Left ventricle myocardium superior (tissue), 1 donor: ENCODE measurements at places on chromosomes 6 and 20.

- no peak for DNase-seq
Observed at GRCh38 chr20:58340853-58341252, 31.3 kb downstream of the RAB22A start.

DNA sequence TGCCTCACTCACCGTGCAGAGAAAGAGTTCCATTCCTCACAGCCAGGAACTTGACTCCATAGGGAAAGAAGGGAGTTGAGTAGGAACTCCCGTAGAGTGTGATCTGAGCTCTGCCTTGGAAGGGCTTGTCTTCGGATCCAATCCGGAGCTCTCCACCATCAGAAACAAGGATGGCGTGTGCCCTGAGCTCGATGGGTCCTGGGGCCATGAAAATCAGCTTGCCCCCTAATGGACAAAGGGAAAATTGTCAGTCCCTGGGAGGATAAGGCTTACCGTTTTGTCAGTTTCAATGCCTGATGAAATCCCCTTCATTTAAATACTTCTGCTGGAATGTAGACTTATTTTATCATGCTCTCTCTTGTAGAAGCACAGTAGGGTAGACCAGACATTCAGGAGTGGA lies 153.3 kb downstream of the PKHD1 start:
- DNase-seq, result no peak

GRCh38 chr20:45969712-45970634 lies 2.0 kb downstream of the ZNF335 start:
- no peak for DNase-seq

DNA sequence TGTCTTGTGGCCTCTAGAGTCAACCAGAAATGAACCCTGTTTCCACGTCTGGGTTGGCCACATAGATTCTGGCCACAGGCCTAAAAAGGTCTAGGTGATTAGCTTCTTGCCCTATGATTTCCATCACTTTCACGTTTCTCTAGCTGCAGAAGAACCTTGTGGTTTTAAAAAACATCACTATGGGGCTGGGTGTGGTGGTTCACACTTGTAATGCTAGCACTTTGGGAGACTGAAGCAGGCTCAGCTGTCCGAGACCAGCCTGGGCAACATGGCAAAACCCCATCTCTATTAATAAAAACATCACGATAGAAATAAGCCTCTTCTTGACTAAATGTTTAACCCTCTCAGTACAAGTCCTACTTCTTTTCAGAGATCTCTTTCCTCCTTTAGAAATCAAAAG lies 27.6 kb downstream of the POLR1C start:
- DNase-seq, result no peak

DNA sequence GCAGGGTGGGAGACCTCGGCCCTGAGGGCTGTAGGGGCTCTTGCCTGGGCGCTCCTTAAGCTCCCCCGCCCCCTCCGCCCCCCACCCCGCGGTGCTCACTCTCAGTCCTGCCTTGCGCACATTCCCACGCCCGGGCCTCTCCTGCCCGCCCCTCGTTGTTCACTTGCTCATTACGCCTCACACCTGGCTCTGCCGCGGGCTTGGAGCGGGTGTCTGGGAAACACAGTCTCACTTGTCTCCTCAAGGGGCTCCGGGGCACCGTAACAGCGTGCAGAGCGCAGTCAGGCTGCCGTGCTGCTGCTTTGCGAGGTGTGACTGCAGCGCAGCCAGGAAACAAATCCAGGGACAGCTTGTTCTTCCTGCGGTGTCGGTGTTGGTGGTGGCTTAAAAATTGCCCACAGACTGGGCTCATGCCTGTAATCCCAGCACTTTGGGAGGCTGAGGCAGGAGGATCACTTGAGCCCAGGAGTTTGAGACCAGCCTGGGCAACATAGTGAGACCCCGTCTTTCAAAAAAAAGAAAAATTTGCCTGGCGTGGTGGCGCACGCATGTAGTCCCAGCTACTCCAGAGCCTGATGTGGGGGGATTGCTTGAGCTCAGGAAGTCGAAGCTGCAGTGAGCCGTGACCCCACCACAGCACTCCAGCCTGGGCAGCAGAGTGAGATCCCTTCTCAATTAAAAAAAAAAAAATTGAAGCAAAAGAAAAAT lies 4.6 kb downstream of the NPBWR2 start:
- peak; percentile 42 for DNase-seq

DNA sequence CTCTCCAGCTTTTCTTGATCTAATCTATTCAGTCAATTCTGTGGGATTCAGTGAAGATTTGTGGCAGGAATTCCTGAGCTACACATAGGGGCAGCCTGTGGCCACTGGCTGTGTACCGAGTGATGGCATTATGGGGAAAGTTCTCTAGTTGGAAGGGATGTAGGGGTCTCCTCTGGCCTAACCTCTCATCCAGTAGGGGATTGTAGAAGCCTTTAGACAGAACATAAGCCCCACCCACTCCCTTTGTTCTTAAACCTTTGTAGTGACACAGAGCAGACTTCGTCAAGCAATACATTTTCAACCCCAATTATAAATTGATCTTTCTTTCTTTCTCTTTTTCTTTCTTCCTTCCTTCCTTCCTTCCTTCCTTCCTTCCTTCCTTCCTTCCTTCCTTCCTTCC lies 188.9 kb downstream of the QKI start:
- no peak for DNase-seq

- no peak for DNase-seq
Observed at GRCh38 chr20:54938707-54939106, 463.3 kb downstream of the DOK5 start.

DNA sequence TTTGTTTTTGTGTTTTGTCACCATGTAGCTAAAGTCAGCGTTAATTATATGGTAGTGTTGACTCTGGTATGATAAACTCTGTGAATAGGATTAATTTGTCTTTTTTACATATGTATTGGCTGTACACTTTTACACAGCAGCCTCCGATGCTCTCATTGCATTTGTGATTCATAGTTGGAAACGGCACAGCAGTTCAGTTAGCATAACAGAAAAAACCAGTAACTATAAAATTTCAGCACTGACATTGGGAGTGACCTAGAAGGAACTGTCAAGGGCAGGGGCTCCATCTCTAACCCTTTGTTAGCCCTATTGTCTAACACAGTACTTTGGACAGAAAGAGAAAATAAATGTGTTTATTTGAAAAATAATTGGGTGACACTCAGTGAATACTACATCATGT lies 5.6 kb upstream of the BEND6 start:
- DNase-seq, result no peak

- DNase-seq, result peak; percentile 33
Observed at GRCh38 chr20:330233-331149, 5.1 kb downstream of the SOX12 start.

GRCh38 chr6:70889270-70889669 lies 67.6 kb downstream of the B3GAT2 start:
- no peak for DNase-seq
